ENCODE measurements at places on chromosomes 5 and 9.
A peak's percentile ranks its signal among the peaks of the same experiment; 100 is the strongest.

DNA sequence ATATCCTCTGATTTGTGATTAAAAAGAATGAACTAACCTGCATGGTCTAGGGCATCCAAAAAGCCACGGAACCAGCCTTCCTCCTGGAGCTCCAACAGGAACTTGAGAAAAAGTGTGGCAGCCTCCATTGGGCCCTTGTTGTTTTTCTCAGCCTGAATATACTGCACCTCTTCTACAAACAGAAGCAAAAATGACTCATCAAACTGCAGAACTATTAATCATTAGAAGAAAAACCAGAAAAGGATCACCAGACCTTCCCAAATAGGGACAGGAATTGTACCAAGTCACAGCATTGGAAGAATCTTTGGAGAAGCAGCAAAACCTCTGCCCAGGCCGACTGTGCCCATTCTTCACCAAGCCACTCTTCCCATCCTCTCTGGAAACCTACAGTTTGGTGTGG lies 25.2 kb downstream of the RIGI start:
- DNase-seq, result no peak

GRCh38 chr5:9115093-9115492 lies 430.8 kb downstream of the SEMA5A start:
- no peak for DNase-seq

- no peak for DNase-seq
These were observed 26.6 kb upstream of the AIF1L start for GRCh38 chr9:131069699-131070098.

GRCh38 chr9:24144796-24145195 lies 318.8 kb upstream of the ELAVL2 start:
- no peak for DNase-seq

DNA sequence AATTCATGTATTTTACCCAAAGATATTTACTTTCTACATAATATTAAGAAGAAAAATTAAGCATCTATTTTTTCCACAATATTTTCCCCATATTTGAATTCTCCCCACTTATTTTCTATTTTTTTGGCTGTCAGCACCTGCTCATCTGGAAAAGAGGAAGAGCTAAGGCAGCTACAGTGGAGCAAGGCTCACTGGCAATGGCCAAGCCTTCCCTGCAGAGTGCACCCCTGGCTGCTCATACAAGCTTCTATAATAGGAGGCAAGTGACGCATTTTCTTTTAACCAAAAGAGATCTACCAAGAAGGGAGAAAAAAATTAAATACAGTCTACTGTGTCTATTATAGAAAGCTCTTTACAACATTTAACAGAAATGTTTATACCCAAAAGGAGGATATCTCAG lies 72.5 kb downstream of the AUH start:
- DNase-seq, result no peak

GRCh38 chr5:71862507-71863060 lies 143.5 kb downstream of the CARTPT start:
- no peak for DNase-seq

DNA sequence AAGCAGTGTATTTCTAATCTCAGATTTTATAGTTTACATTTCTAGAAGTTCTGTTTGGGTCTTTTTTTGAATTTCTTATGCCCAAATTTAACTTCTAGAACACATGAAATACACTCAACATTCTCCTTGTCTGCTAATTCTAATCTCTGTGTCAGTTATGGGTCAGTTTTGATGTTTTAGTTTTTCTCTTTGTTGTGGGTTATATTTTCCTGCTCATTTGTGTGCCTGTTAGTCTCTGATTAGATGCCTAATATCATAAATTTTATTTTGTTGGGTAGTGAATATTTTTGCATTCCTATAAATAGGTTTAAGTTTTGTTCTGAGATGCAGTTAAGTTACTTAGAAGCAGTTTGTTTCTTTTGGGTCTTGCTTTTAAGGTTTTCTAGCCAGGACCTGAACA lies 12.4 kb downstream of the LCP2 start:
- no peak for DNase-seq

- no peak for DNase-seq
These were observed 18.5 kb upstream of the GNE start for GRCh38 chr9:36276781-36277181.

- no peak for DNase-seq
These were observed 482.1 kb upstream of the ZNF608 start for GRCh38 chr5:125228363-125229070.

- DNase-seq, result no peak
These were observed 1033.8 kb downstream of the CDH18 start for GRCh38 chr5:18954239-18954638.

DNA sequence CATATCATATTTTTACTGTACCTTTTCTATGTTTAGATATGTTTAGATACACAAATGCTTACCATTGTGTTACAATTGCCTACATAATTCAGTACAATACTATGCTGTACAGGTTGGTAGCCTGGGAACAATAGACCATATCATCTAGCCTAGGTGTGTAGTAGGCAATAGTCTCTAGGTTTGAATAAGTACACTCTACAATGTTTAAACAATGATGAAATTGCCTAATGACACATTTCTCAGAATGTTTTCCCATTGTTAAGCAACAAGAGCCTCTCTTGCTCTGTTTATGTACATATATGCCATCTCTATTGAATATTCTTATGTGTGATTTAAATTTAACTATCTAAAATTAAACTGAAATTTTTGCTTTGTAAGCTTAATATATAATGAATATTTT lies 209.6 kb upstream of the ST8SIA4 start:
- no peak for DNase-seq

DNA sequence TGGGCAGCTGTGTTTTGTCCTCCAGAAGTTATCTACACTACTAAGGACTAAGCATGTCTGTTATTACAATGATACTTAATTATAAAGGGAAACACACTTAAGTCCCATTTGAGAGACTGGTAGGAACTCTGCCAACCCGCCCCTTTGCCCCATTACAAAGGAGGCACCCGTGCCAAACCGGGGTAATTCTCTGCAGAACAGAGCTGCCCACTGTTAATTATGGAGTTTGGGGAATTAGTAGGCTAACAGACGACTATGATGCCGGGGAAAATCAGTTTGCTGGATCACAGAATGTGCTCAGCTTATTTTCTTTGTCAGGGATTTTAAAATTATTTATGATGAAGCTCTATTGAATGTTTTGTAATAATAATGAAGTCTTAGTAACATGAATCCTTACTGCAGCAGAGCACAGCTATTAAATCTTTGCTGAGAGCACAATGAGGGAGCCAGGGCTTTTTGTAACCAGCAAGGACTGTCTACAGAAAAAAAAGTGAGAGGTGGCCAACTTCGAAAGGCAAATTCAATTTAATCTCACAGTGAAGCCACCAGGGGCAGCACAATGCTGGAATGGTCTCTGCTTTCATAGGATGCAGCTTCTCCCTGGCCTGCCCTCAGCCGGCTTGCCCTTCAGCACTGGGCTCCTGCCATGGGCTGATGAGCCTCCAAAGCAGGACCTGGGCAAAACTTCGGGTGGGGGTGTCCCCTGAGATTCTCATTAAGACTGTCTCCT lies 134.5 kb downstream of the GNAQ start:
- DNase-seq, result no peak

DNA sequence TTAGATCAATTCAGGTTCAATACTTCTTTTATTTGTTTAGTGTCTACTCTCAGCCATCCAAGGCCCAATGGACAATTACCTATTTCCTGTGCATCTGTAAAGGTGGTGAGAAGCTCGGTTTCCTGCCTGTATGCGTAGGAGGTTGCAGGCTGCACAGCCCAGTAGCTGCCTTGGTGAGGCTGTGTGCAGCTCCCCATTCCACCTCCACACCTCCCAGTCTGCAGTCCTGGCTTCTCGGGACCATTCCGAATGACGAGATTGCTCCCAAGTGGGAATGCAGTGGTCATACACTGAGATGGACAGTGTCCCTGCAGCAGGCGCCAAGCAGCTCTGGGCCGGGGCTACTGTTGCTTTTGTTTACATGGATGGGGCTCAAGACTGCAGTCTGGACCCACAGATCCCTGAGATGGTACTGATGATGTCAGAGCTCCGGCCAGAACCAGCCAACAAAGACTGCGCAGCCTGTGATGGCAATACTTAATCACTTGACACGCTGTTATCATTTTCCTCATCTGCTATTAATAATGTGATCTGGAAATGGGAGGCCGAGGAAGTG lies 206.1 kb upstream of the IRX1 start:
- no peak for DNase-seq

DNA sequence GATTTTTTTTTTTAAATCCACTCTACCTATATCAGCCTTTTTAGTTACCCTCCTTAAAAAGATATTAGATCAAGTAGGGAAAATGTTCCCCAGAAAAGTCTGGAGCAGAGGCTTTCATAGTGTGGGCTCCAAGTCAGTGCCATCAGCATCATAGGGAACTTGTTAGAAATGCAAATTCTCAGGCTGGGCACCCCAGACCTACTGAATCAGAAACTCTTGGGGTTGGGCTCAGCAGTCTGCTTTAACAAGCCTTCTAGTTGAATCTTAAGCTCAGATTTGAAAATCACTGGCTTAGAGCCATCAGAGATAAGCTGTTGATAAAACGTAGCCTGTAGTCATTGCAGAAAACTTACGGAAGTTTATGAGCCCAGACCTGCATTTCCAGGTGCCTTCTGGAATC lies 140.1 kb downstream of the TMEM38B start:
- DNase-seq, result no peak

GRCh38 chr9:133108794-133109641 lies 12.0 kb downstream of the RALGDS start:
- no peak for DNase-seq

DNA sequence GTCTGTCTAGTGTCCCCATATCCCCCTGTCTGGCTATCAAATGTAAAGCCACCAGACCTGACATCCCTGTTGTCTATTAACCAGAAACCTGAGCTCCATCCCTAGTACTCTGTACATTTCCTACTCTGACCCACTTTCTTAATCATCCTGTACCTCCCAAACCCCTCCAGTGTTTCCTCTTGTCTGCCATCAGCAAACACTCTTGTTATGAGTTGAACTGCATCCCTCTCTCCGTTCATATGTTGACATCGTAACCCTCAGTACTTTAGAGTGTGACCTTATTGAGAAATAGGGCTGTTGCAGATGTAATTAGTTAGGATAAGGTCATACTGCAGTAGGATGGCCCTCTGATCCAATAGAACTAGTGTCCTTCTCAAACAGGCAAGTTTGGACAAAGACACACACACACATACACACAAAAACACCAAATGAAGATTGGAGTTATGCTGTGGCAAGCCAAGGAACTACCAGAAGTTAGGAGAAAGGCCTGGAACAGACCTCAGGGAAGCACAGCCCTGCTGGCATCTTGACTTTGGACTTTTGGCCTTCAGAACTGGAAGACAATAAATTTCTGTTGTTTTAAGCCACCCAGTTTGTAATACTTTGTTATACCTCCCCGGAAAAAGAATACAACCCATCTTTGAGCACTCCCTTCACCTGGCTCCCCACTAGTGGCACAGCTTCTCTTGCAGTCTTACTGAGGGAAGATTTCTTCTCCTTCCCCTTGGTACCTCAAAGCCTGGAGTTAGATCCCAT lies 180.0 kb upstream of the PTGER4 start:
- DNase-seq, result no peak

DNA sequence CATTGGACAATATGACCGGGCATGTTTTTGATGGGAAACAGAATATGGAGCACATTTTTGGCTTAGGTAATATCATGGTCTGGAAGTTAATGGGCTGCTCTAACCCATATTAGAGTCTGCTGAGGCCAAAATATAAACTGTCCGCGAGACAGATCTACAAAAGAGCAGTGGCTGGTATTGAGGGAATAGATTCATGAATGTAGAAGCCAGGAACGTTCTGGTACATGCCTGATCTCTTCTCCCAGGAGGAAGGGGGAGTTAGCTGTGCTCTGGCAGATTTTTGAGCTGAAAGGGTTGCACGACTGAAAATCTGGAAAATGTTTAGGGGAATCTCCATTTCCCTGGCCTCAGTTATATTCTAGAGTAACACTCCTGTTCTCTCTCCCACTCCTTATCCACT lies 42.9 kb upstream of the ZFR start:
- DNase-seq, result no peak

GRCh38 chr5:173888473-173889131 lies 453 bp downstream of the CPEB4 start:
- no peak for DNase-seq

- DNase-seq, result no peak
These were observed 509 bp downstream of the LVRN start for GRCh38 chr5:115962565-115963402.

- DNase-seq, result peak; percentile 36
These were observed 208.9 kb downstream of the TRIO start for GRCh38 chr5:14351845-14352712.

Data from activated T-cell treated with anti-CD3 and anti-CD28 coated beads for 1 hour (primary cell).